ENCODE measurements at places on chromosomes 11 and 22. TPM values are rescaled to one million over a fixed set of nuclear protein-coding genes. Genes with fewer than 3 reads are reported as not detected.

Gene CASP5
- not detected for total RNA-seq

Gene NCF4
- total RNA-seq: 37.1 TPM

Gene OR52I1
- not detected for total RNA-seq

Gene USP47
- total RNA-seq: 71.5 TPM

Gene RFPL2
- total RNA-seq: 0.94 TPM

Gene ARRB1
- 39.6 TPM for total RNA-seq

Gene SESN3
- total RNA-seq: 53.0 TPM

Gene HEPHL1
- not detected for total RNA-seq

Gene FAM83F
- 2.1 TPM for total RNA-seq

DNA sequence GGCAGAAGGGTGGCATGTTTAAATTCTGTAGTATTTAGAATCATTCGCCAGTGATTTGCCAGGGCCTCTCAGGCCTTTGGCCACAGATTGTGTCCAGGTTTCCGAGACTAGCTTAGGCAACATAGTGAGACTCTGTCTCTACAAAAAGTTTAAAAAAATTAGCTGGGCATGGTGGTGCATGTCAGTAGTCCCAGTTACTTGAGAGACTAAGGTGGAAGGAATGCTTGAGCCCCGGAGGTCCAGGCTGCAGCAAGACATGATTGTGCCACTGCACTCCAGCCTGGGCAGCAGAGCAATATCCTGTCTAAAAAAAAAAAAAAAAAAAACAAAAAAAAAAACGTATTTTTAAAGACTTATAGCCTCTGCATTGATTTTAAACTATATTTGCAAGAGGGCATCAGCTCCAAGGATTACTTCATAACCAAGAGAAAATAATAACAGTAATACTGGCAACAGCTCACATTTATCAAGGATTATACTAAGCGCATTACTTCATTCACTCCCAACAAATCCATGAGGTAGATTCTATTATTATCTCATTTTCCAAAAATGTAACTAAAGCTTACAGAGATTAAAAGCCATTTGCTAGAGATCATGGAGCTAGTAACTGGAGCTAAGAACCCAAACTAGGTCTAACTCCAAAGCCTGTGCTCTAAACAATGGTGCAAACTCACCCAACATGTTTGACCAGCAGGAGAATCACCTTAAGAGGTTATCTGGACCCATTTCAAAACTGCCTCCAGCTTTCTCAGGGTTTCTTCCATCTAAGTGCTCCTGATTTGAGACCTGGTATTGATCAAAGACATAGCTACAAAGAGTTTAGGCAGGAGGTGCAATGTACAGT is 32.6 kb upstream of the SLC6A5 start:
- no peak overlapping the region for H3K4me3 ChIP-seq
- H3K27ac ChIP-seq: no peak overlapping the region
- H3K27me3 ChIP-seq: peaks cover 30% of the 10 kb centered on the region
- H3K4me1 ChIP-seq: no peaks in the 10 kb centered on the region
- no peak for DNase-seq

DNA sequence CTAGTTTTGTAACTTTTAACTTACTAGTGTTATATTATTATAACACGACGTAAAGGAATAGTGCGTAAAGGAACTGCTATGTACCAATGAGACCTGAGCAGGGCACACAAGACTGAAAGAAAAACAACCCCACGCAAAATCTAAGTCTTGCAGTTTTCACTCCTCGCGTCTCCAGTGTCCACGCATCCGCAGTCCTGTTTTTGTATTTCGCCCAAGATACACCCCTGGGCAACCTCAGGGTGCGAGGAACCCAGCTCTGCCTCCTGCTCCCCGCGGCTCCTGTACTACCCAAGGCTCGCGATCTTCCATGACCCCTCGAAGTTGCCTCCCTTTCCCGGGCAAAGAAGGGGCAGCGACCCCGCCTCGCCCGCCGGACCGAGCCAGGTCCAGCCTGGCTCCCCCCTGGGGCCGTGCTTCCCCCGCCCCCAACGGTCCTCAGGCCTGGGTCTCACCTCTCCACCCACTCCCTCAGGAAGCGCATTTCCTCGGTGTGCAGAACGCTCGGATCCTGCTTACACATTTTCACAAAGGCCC is 393 bp downstream of the ST13 start:
- H3K27me3 ChIP-seq: no peaks in the 10 kb centered on the region
- peaks cover 1% of the 10 kb centered on the region for H3K36me3 ChIP-seq
- peak overlapping the region; percentile 97 for H3K4me3 ChIP-seq
- H3K27ac ChIP-seq: peak overlapping the region; percentile 99
- DNase-seq: no peak
- H3K4me1 ChIP-seq: peaks cover 25% of the 10 kb centered on the region

DNA sequence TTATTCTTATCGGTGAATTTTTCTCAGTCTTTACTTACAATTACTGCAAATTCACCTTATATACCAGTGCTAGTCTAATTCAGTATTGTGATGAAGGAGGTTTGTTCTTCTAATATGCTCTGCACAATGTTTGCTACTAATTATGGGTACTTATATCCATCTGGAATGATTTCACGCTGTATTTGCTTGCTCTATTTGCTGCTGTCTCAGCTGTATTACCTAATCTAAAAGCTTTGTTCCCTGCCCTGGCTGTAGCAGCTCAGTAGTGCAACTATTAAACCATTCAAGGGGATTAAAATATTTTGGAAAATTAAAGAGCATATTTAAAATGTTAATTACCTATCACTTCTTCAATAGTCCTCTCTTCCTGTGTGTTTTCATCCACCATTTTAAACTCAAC is 375.3 kb downstream of the LUZP2 start:
- DNase-seq: no peak
- H3K4me3 ChIP-seq: no peak overlapping the region
- H3K4me1 ChIP-seq: no peaks in the 10 kb centered on the region
- no peaks in the 10 kb centered on the region for H3K27me3 ChIP-seq
- no peak overlapping the region for H3K27ac ChIP-seq

DNA sequence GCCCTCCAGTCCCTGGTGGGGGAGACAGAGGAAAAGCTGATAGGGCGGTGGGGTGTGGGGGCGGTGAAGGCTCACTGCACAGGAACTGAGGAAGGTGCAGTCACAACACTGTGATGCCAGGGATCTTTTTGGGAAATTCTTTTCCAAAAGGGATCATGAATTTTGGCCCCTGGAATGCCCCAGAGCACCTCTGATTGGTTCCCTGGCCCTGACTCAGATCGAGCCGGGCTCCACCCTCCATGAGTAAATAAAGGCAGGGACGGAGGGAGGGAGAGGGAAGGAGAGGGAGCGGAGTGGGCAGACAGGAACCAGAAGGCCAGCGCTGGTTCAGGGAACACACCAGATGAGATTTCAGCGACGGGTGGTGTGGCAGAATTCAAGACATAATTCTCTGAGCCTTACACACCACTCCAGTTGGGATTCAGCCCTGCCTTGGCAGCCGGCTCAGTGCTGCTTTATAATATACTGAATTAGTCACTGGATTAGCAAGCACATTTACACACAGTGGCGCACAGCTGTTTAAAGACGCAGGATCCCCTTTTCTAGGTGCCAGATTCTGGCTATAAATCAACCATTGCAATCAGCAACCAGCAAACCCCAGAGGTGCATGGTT is 80.3 kb downstream of the ETS1 start:
- H3K36me3 ChIP-seq: peaks cover 22% of the 10 kb centered on the region
- DNase-seq: no peak
- peaks cover 81% of the 10 kb centered on the region for H3K4me1 ChIP-seq
- peak overlapping the region; percentile 100 for H3K27ac ChIP-seq
- H3K4me3 ChIP-seq: peak overlapping the region; percentile 92

GRCh38 chr11:77259641-77260040 is 41.8 kb downstream of the GDPD4 start:
- H3K36me3 ChIP-seq: peaks cover 3% of the 10 kb centered on the region
- no peak overlapping the region for H3K27ac ChIP-seq
- H3K27me3 ChIP-seq: peaks cover 25% of the 10 kb centered on the region
- DNase-seq: no peak
- no peaks in the 10 kb centered on the region for H3K4me1 ChIP-seq
- H3K4me3 ChIP-seq: no peak overlapping the region

DNA sequence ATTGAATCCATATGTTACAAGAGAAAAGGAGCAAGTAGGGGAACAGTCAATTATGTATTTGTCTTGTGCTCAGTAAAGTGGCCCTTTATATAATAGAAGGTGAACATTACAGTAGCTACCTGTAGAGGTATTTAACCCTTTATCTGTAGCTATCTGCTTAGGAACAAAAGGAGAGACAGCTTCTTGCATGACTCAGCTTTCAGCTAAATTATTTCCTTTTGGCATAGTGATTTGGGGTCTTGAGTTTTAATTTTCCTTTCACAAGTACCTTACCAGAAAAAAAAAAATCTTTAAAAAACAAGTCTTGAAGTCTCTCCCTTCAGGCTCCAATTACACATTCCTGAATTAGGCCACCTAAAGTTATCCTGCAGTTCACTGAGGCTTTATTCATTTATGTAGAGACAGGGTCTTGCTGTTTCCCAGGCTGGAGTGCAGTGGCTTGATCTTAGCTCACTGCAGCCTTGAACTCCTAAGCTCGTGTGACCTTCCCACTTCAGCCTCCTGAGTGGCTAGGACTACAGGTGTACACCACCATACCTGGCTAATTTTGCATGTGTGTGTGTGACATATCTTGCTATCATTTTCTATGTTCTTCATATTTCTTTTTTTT is 32.6 kb upstream of the RCE1 start:
- no peak overlapping the region for H3K4me3 ChIP-seq
- H3K4me1 ChIP-seq: no peaks in the 10 kb centered on the region
- H3K36me3 ChIP-seq: peaks cover 14% of the 10 kb centered on the region
- H3K27me3 ChIP-seq: no peaks in the 10 kb centered on the region

- no peak overlapping the region for H3K4me3 ChIP-seq
- no peaks in the 10 kb centered on the region for H3K36me3 ChIP-seq
- no peak overlapping the region for H3K27ac ChIP-seq
- no peaks in the 10 kb centered on the region for H3K4me1 ChIP-seq
- DNase-seq: no peak
- H3K27me3 ChIP-seq: no peaks in the 10 kb centered on the region
These were observed 12.5 kb downstream of the NPTXR start for GRCh38 chr22:38831166-38831945.

- no peak overlapping the region for H3K4me3 ChIP-seq
- DNase-seq: no peak
These were observed 226.4 kb downstream of the FAM181B start for GRCh38 chr11:82507288-82507687.

DNA sequence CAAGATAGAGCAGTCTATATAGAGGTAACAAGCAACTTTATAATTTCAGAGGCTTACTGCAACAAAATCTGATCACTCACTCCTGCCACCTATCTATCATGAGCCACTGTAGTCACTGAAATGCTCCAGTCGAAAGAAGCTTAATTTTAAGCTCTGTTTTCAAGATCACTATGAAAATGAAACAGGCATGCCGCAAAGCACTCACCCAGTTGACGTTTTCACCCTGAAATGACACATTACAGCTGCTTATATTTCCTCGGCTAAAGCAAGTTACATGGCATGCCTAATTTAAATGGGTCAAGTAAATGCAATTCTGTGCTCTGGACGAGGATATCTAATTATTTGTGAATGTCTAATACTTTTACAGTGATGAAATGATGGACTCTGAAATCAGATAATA is 616.3 kb downstream of the FAM181B start:
- no peak overlapping the region for H3K27ac ChIP-seq
- H3K4me1 ChIP-seq: no peaks in the 10 kb centered on the region
- no peaks in the 10 kb centered on the region for H3K36me3 ChIP-seq
- no peak overlapping the region for H3K4me3 ChIP-seq

DNA sequence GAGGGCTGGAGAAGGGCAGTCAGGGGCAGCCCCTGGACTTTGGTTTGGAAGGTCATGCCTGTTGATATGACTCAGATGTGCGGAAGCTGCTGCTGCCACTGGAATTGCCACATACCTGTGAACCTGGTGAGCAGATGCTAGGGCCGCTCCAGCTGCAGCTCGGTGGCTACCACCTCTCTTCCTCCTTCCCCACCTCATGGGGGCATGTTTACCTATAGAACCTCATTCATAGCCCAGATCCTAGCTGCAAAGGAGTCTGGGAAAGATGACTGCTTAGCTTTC is 17.5 kb upstream of the TSPAN18 start:
- no peak for DNase-seq
- peaks cover 21% of the 10 kb centered on the region for H3K4me1 ChIP-seq
- H3K36me3 ChIP-seq: peaks cover 3% of the 10 kb centered on the region
- no peak overlapping the region for H3K4me3 ChIP-seq

GRCh38 chr11:31973172-31973571 is 117.7 kb upstream of the RCN1 start:
- H3K4me3 ChIP-seq: no peak overlapping the region
- H3K36me3 ChIP-seq: peaks cover 2% of the 10 kb centered on the region
- H3K27ac ChIP-seq: no peak overlapping the region
- no peak for DNase-seq
- H3K27me3 ChIP-seq: peaks cover 39% of the 10 kb centered on the region

- H3K36me3 ChIP-seq: no peaks in the 10 kb centered on the region
- H3K27me3 ChIP-seq: peaks cover 34% of the 10 kb centered on the region
- H3K4me3 ChIP-seq: no peak overlapping the region
- no peak for DNase-seq
These were observed 191.8 kb upstream of the NECTIN1 start for GRCh38 chr11:119920666-119921387.

DNA sequence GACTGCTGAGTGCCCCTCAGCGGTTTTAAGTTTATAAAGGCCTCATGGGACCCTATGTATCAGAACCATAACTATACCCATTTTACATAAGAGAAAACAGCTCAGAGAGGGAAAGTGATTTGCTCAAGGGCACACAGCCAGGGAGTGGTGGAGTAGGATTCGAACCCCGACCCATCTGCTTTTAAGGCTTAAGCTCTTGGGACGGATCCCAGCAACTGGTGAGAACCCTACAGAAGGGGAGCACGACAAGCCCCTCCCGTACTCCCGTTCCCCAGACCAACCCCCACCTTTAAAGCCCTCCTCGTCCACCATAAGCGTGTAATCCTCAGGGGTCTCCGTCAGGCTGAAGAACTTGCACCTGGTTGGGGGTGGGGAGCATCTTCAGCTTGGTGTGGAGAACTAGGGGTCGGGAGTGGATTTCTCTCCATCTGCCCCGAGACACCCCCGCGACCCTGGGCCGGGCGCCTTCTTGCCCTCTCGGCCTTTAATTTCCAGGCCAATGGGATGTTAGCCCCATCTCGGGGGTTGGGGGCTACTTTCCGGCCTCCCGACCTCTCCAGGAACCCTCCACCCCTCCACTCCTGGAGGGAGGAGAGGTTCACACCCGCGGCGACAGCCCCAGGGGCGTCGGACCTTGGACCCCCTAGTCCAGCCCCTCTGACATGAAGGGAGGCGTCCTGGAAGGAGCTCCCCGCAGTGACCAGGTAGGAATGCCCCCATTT is 725 bp downstream of the CASTOR1 start:
- DNase-seq: no peak
- H3K4me3 ChIP-seq: peak overlapping the region; percentile 92
- peak overlapping the region; percentile 24 for H3K27ac ChIP-seq
- H3K27me3 ChIP-seq: no peaks in the 10 kb centered on the region
- peaks cover 28% of the 10 kb centered on the region for H3K4me1 ChIP-seq
- peaks cover 4% of the 10 kb centered on the region for H3K36me3 ChIP-seq

DNA sequence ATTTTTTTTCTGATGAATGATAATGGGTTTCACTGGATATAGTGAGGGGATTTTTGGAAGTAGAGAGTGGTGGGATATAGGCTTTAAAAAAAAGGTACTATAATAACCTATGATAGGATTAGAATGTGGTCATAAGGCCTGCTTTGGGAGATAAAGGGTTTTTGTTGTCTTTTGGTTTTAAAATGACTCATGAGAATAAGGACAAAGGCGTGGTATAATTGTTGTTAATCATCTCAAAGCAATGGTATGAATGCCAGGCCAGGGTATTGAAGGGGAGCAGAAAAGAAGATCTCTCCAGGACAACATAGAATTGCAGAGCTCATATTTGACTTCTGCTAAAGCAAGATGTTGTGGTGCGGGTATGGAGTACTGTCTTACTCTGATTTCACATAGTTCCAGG is 579.4 kb downstream of the JRKL start:
- DNase-seq: no peak
- no peaks in the 10 kb centered on the region for H3K27me3 ChIP-seq
- H3K27ac ChIP-seq: no peak overlapping the region
